ENCODE measurements at places on chromosomes 6 and 20. TPM values are rescaled to one million over a fixed set of nuclear protein-coding genes. Genes with fewer than 3 reads are reported as not detected.

Gene SLC22A2
- not detected for total RNA-seq

Gene SCRT2
- total RNA-seq: not detected

Gene ARMH2
- not detected for total RNA-seq

Gene MDFI
- total RNA-seq: not detected

Gene ANKRD66
- total RNA-seq: not detected

Gene NRSN1
- not detected for total RNA-seq

Gene SLC17A3
- not detected for total RNA-seq

DNA sequence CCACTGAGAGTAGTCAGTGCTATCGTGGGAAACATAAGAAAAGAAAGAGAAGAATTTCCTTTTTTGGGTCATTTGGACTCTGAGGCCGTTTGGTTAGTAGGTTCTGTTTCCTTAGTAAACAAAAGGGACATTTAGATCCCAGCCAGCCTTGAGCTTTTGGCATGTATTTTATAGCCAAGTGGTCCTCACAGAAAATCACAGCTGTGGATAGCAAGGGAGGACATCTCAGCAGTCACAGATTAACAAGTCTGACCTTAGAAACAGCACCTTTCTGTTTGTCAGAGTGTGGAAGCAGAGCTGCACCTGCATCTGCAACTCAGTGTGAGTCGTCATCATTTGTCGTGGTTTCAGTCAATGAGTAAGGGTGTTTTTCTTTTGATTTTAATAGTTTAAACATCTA is 40.5 kb downstream of the FAM120B start:
- H3K4me1 ChIP-seq: peaks cover 33% of the 10 kb centered on the region
- peaks cover 43% of the 10 kb centered on the region for H3K36me3 ChIP-seq
- peak overlapping the region; percentile 38 for H3K27ac ChIP-seq
- H3K27me3 ChIP-seq: no peaks in the 10 kb centered on the region

DNA sequence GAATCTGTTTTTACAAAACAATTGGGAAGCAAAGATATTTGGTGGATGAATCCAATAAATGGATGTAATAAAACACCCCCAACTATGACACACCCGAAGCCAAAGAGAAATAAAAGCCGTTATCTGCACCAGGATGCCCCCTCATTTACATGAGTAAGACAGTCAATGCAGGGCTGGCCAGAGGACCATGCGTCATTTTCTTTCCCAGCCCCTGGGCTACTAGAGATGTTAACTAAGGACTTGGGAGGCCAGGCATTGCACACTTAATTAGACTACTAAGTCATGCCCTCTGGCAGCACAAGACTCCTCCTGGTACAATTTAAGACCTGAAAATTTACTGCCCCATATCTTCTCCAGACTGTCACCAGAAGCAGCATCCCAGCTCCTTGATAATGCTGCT is 3.2 kb downstream of the LEMD2 start:
- no peaks in the 10 kb centered on the region for H3K27me3 ChIP-seq
- H3K27ac ChIP-seq: peak overlapping the region; percentile 35
- no peak for DNase-seq
- peaks cover 50% of the 10 kb centered on the region for H3K4me1 ChIP-seq

DNA sequence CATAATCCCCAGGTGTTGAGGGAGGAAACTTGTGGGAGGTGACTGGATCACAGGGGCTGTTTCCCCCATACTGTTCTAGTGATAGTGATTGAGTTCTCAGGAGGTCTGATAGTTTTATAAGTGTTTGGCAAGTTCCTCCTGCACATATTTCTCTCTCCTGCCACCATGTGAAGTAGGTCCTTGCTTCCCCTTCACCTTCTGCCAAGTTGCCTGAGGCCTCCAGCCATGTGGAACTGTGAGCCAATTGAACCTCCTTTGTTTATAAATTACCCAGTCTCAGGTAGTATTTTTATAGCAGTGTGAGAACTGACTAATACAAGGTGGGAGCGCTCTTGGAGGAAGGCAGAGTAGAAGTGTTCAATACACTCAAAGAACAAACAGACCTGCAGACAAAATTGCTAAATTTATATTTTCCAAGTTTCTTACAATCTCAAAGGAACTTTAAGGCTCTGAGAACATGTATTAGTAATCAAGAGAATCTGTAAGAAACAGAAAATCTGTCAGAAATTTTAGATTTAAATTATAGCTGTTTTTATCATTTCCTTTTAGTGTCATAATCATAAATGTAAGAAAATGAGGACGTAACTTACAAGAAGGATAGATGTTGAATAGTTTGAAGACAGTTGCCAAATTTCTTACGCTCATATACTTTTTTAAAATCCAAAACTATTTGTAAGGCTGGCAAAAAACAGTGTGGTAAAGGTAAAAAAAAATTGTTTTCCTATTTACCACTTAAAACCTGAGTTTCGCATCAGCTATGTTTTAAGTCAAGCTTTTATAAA is 77.7 kb downstream of the ASCC3 start:
- H3K36me3 ChIP-seq: peaks cover 17% of the 10 kb centered on the region
- H3K4me1 ChIP-seq: no peaks in the 10 kb centered on the region
- H3K27ac ChIP-seq: no peak overlapping the region

GRCh38 chr6:135938576-135939207 is 87.2 kb downstream of the PDE7B start:
- DNase-seq: no peak
- H3K4me3 ChIP-seq: no peak overlapping the region
- H3K4me1 ChIP-seq: no peaks in the 10 kb centered on the region
- no peak overlapping the region for H3K27ac ChIP-seq
- H3K27me3 ChIP-seq: no peaks in the 10 kb centered on the region

- H3K4me1 ChIP-seq: no peaks in the 10 kb centered on the region
- H3K27me3 ChIP-seq: no peaks in the 10 kb centered on the region
- no peak overlapping the region for H3K4me3 ChIP-seq
- H3K36me3 ChIP-seq: no peaks in the 10 kb centered on the region
- no peak for DNase-seq
Observed at GRCh38 chr6:22250486-22250885, 46.4 kb downstream of the PRL start.

- no peak overlapping the region for H3K27ac ChIP-seq
- peaks cover 9% of the 10 kb centered on the region for H3K36me3 ChIP-seq
- no peak for DNase-seq
- H3K4me3 ChIP-seq: no peak overlapping the region
- H3K4me1 ChIP-seq: no peaks in the 10 kb centered on the region
Observed at GRCh38 chr20:58702161-58702510, 9.5 kb downstream of the NPEPL1 start.

DNA sequence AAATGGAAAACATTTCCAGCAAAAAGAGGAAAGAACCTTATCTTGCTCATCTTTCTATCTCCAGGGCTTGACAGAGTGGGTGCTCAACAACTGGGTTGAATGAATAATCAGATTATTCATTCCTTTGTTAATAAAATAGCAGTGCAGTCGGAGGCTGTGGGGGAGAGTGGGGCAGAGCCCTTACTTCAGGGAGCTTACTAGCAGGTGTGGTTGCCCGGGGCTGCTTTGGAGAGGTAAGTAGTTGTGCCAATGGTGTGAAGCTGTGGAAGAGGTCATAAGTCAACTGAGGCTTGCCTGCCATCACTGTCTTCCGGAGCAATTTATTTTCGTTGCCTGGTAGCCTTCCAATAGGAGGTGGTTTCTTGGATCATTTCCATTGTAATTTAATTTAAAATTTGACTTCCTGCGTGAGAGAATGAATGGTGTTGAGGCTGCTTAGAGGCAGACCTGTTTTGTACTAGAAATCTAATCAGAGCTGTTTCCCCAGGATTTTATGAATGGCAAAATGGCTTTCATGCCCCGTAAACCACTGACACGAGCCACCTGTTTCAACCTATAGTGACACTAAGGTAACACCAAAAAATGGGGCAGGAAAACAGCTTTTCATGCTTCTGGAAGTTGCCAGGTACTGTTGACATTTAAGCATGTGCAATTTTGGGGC is 51.4 kb downstream of the ZDHHC14 start:
- peaks cover 3% of the 10 kb centered on the region for H3K27me3 ChIP-seq
- H3K36me3 ChIP-seq: no peaks in the 10 kb centered on the region
- H3K4me3 ChIP-seq: no peak overlapping the region
- H3K4me1 ChIP-seq: peaks cover 15% of the 10 kb centered on the region
- no peak overlapping the region for H3K27ac ChIP-seq

- no peak overlapping the region for H3K4me3 ChIP-seq
- no peak overlapping the region for H3K27ac ChIP-seq
- H3K36me3 ChIP-seq: no peaks in the 10 kb centered on the region
- H3K4me1 ChIP-seq: no peaks in the 10 kb centered on the region
Observed at GRCh38 chr6:113402544-113402943, 454.6 kb upstream of the MARCKS start.

GRCh38 chr20:41664584-41664983 is 46.4 kb upstream of the CHD6 start:
- no peaks in the 10 kb centered on the region for H3K4me1 ChIP-seq
- H3K27ac ChIP-seq: no peak overlapping the region
- H3K4me3 ChIP-seq: no peak overlapping the region
- no peaks in the 10 kb centered on the region for H3K36me3 ChIP-seq
- peaks cover 12% of the 10 kb centered on the region for H3K27me3 ChIP-seq
- no peak for DNase-seq

- no peaks in the 10 kb centered on the region for H3K36me3 ChIP-seq
- H3K4me1 ChIP-seq: peaks cover under 1% of the 10 kb centered on the region
- DNase-seq: no peak
- H3K27me3 ChIP-seq: peaks cover 8% of the 10 kb centered on the region
- H3K27ac ChIP-seq: no peak overlapping the region
- no peak overlapping the region for H3K4me3 ChIP-seq
Observed at GRCh38 chr6:146593986-146594385, 4.8 kb upstream of the ADGB start.
